ENCODE measurements at places on chromosomes 4 and X. TPM values are rescaled to one million over a fixed set of nuclear protein-coding genes. Genes with fewer than 3 reads are reported as not detected.

The CLTRN gene
- not detected for total RNA-seq

The CSN1S1 gene
- not detected for total RNA-seq

The PYURF gene
- 77.6 TPM for total RNA-seq

The S100P gene
- 0.40 TPM for total RNA-seq

The ZNF157 gene
- total RNA-seq, result not detected

The DSPP gene
- total RNA-seq, result not detected

The TET2 gene
- 5.0 TPM for total RNA-seq

The RTL9 gene
- total RNA-seq, result not detected

The GAGE12E gene
- total RNA-seq, result not detected

The HSFX3 gene
- total RNA-seq, result not detected

The SASH3 gene
- total RNA-seq, result not detected

The SCML2 gene
- 1.8 TPM for total RNA-seq

The YTHDC1 gene
- total RNA-seq, result 28.8 TPM

- DNase-seq, result no peak
Observed at GRCh38 chr4:1826531-1827350, 29.2 kb downstream of the LETM1 start.

DNA sequence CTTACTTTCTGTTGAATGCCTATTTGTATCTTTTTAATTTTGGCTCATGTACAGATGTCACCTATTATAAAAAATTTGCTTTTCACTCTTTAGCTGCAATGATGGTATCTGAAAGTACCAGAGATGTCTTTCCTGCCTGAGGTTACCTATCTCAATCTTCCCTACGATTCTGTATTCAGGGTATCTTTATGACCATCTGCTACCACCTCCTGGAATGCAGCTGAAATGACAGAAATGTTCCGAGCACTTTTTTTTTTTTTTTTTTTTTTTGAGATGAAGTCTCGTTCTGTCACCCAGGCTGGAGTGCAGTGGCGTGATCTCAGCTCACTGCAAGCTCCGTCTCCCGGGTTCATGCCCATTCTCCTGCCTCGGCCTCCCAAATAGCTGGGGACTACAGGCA, 136.4 kb downstream of the REPS2 start:
- DNase-seq, result peak; percentile 10

GRCh38 chrX:133660281-133660680, 245.0 kb upstream of the GPC4 start:
- no peak for DNase-seq

- no peak for DNase-seq
Observed at GRCh38 chr4:51845711-51846110, 2.8 kb downstream of the DCUN1D4 start.

GRCh38 chrX:16851421-16851820, 18.7 kb downstream of the RBBP7 start:
- DNase-seq, result no peak

DNA sequence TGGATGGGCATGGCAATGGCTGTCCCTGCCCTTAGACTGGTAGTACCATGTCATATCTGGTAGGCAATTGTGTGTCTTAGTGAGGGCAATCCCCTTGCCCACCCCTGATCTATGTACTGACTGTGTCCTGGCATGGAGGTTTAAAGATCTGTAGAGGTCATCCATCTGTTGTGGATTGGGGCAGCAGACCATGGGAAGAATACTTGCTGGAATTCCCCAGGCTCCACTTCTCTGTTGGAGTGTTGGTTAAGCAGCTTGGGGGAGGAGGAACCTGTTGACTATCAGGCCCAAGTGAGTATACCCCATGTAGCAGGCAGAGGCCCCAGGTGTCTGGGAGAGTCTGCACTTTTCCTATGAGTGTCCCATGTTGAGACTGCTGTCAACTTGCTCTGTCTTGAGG, 246.7 kb upstream of the DIPK2B start:
- DNase-seq, result no peak

GRCh38 chr4:36651253-36651652, 369.8 kb downstream of the DTHD1 start:
- DNase-seq, result no peak

- DNase-seq, result no peak
Observed at GRCh38 chrX:154490021-154490413, 412 bp downstream of the SLC10A3 start.

DNA sequence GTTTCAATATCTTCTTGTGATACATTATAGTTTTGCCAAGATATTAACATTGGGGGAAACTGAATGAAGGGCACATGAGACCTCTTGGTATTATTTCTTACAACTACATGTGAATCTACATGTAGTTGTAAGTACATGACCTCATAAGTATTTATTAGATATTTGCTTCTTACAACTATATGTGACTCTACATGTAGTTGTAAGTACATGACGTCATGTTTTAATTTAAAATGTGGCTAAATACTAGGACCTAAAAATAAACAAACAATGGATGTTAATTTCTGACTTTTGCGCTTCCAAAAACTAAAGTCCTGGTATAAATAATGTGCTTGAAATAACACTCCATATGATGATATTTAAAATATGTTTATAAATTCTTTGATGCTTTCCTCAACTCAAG, 190.2 kb downstream of the CBLL2 start:
- DNase-seq, result no peak

DNA sequence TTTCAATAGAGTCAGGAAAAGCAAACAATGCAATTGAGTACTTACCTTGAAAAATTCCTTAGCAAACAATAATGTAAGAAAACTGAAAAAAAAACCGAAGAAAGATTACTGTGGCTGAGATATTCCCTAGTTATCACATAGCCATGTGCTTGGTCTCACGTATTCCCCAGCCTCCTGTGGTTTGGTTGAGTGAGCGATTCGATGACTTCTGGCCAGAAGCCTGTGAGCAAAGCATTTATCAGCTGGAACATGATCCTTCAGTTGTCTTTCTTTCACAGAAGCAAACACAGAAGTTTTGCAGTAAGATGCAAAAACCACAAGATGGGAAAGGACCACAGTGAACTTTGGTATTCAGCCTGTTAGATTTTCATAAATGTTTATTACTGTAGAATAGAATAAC, 1754.3 kb upstream of the AGA start:
- no peak for DNase-seq

- no peak for DNase-seq
Observed at GRCh38 chr4:4459181-4459580, 72.3 kb downstream of the NSG1 start.

DNA sequence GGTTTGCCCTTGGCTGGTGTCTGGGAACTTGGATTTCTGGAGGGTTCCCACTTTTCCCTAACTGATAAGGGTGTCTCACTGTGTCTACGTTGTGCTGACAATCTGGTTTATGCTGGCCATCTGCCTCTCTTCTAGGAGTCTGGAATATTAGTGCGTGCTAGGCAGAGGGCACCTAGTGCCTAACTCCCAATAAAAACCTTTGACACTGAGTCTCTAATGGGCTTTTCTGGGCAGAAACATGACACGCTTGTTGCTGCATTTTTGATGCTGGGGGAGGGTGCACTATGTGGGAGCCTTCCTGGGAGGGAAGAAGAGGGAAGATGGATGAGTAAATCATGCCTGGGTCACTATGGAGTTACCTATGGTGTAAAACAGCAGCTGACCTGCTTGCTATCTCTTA, 16.3 kb upstream of the ZNF41 start:
- DNase-seq, result no peak

DNA sequence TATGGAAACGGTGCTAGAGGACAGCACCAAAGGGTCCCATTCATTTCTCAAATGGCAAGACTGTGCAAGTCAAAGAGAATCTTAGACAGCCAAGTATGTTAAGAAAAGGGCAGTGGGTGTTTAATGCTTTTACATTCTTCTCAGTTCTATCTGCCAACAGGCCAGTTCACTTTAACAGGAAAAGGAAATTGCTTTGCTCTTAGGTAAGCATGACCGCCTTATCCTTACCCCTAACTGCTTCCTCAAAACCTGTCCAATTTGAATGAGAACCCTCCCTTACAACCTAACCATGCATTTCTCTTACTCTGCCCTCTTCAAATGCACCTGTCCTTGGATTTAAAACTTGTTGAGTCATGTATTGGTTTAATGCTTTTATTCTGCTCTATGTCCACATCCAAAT, 44.5 kb upstream of the BLTP1 start:
- DNase-seq, result no peak

DNA sequence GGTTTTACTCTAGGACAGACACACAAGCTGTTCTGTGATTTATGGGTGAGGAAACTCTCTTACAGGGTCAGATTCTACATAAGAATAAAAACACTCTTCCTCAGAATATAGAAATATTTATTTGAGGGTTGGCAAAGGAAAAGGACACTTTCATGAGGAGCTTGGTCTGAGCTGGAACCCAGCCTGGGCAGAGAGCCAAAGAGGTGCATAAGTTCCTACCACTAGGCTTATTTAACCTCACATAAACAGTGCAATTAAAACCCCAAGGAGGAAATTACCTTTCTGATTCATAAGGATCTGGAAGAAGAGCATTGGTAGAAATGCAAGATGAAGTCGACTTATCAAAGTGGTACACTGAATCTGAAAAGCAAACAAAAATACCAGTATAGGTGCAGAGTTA, 32.9 kb downstream of the SETD7 start:
- no peak for DNase-seq

GRCh38 chr4:32087211-32087610, 1367.0 kb downstream of the PCDH7 start:
- no peak for DNase-seq

DNA sequence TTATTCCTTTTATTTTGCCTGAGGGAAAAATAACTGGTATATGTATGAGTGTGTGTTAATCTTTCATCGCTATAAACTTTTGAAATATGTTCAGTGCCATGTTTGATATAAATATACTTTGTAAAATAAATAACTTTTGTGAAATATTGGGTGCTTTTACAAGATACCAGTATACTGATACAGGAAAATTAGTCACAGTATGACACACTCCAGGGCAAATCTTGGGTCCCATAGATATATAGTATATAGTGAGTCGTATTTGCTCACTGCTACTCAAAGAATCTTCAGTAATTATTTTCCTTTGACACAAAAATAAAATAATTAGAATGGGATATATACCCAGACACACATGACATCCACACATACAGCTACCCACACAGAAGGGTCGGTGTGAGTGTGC, 472.3 kb downstream of the GRID2 start:
- no peak for DNase-seq

DNA sequence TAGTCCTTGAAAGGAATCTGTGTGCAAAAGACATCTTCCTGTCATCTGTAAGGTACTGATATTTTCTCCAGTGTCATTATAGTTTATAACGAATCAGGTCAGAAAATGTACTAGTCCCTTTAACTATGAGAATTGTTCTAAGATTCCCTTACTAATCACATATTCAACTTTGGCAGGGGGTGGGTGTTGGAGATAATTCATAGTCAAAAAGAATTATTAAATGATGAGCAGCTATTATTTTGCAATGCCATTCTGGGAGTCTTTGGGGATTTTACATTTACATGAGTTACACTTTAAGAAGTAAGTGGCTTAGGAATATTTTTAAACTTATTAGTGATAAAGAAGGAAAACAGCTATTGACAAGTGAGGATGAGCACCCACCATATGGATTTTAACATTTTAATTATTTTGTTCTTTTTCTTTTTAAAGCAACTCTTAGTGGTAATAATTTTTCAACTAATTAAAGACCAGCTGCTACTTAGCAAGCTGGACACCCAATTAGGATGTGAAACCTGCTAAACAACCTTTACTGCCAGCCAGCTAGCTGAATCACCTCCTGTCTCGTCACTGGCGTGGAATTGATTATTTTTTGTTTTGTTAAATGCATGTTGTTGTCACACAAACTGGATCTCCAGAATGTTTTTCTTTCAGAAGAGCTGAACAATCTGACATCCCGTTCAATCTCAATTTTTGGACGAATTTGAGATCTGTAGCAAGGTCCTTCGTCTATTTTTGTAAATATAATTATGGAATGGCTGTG, 219.2 kb downstream of the ARAP2 start:
- no peak for DNase-seq

- peak; percentile 3 for DNase-seq
Observed at GRCh38 chr4:162163892-162164759, at the start of gene FSTL5. Gene FSTL5 (minus strand): TSS chr4:162164000. CDS start chr4:162111396, 52,604 bp downstream.

- DNase-seq, result no peak
Observed at GRCh38 chr4:2852481-2852921, 8.9 kb downstream of the ADD1 start.

GRCh38 chr4:110164251-110164650, 34.2 kb downstream of the ELOVL6 start:
- no peak for DNase-seq

DNA sequence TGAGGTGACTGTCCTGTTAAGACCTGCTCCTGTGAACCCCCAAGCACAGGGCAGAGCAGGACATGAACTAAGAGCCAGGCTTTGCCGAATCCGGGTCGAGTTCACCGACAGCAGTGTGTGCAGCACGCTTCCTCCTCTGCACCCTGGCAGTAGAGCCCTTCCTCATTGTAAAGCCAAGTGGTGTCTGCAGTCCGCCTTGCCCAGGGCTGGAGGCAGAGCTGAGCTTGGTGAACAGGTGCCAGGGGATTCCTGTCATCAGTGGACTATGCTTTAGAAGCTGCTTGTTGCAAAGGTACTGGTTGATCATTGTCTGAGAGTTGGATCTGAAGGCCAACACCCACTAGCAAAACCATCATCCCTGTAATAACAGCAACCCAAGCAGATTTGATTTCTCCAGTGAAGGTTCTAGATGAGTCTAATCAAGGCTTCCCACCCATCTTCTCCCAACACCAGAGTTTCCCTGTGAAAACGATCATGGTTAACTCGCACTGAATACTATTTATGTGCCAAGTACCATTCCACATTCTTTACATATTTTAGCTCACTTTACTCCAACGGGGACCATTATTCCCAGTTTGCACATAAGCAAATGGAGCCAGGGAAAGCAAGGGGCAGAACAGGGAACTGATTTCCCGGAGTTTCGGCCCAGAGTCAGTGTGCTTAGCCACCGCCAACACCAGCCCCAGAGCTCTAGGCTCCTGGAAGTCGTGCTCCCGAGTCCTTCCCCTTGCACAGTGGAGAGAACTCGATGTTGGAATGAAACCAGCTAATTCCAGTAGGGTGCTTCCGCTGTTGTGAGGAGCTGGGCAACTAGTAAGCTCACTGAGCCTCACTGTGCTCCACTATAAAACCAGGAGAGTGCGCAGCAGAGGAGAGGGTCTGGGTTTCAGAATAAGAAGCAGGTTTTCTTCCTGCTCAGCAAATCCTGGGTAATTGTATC, 1.4 kb upstream of the SLC34A2 start:
- DNase-seq, result no peak

- DNase-seq, result peak; percentile 39
Observed at GRCh38 chr4:140252141-140252741, 98.3 kb upstream of the MAML3 start.

DNA sequence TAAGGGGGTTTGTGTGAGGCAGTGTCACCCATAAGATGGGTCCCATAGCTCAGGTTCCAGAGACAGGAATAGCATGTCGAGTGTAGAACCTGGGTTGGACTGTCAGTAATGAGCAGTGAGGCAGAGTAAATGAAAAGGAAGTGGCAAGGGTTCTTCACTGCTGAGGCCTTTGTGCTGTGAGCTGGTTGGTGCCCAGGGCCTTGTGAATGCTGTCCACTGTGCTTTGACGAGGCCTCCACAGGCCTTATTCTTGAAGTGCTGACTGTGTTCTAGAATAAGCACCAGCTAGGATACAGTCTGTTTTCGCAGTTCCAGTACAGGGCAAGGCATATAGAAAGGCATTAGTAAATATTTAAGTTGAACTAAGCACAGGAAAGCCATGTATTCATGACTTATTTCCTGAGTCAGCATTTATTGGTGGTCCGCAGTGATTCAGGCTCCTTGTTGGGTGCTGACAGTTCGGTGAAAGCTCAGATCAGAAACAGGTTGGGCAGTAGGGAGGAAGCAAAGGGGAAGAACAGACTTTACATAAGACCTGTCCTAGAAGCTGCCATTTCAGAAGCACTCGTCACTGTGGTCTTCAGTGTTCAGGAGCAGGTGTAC, 25.6 kb upstream of the TADA2B start:
- no peak for DNase-seq

- no peak for DNase-seq
Observed at GRCh38 chr4:174563399-174563798, 41.1 kb upstream of the HPGD start.

GRCh38 chr4:136829280-136829679, 703.0 kb downstream of the PCDH18 start:
- no peak for DNase-seq

Data from lung microvascular endothelial cell (primary cell).